ENCODE measurements at places on chromosomes 1 and 21.

DNA sequence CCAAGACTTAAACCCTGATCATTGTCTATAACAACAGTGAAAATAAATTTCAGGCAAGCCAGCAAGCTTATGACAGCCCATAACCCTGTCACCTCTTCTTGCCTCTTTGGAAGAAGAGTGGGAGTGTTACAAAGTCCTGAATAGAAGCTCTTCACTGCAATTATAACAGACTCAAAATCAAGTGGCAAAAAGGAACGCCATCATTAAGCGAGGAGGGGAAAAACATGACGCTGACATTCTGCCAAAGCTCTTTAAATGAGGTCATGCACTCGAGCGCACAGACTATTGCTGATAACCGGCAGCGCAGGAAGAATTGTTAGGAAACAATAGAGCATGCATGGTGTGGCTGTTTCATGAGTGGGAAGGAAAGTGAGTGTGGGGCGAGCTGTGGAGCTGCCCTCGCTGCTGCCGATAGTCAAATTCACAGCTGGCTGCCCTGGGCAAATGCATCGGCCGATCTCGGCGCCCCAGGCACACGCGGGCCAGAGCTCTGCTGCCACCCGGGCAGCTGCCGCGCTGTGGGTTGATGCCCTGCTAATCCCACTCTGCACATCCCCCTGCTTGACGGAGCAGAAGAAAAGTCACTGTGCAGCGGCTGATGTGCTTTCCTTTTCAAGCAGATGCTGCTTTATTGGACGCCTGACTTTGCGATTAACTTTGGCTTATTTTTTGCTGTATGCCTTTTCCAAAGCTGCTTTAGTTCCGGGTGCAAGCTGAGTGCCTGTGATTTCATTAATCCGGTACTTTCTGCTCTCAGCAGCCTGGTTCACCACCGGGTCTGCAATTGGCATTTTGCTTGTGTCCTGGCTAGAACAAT is 102.4 kb upstream of the ST6GALNAC5 start:
- no peak for DNase-seq

DNA sequence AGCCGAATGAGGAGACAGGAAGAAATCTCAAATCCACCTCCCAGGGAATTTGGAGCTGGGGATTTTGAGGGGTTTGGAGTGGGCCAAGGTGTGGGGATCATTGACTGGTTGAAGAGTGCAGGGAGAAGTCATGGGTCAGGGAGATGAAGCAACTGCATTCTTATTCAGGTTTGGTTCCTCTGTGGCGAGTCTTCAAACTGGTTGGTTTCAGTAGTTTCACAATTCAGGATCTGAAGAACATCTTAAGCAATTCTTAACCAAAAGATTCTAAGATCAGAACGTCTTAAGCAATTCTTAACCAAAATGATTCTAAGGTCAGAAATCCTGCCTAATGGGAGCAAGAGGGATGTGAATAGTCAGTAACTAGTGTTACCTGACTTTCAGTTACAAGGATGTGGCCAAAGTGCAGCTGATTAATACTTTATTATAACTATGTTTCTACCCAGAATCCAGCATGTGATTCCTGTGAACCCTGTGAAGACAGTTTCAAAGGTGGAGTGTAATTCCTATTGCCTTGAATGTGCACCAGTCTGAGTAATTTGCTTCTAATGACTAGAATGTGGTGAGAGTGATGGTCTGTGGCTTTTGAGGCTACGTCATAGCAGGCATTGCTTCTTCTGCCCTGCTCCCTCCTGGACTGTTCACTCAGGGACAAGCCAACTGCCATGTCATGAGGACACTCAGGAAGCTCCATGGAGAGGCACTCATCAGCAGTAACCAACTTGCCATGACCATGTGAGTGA is 61.2 kb downstream of the OLFML3 start:
- DNase-seq = peak; percentile 63

DNA sequence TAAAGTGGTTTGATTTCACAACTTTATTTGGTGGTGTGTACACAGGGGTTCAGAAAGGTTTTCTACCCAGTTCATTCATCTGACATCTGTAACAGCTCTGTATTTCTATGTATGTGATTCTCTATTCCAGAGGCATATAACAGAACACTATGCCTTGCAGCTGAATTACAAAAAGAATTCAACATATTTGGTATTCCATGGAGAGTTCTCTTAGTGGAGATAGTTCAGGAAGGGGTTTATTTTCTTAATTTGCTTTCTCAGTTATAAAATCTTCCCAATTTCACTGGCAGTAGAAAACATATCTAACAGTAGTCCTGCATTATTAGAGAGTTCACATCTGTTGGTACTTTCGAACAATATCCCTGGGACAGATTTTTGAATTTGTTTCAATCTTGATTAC is 207.9 kb upstream of the LYPLAL1 start:
- DNase-seq = no peak

GRCh38 chr21:39681845-39682244 is 63.1 kb upstream of the IGSF5 start:
- DNase-seq = no peak

DNA sequence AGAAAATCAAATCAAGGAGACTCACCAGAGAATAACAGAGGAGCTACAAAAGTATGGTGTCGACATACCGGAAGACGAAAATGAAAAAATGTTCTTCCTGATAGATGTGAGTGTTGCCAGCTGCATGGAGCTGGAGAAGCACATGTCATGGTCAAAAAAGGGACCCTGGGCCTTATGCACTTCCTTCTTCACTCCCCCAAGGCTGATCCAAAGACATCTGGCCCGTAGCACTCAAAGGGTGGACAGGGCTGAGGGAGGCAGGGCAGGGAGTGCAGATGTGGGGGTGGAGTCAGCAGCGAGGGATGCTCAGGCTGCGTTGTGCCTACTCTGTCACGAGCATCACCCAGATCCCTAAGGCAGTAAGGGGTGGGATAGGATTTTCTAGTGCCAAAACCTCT is 19.4 kb downstream of the MX1 start:
- no peak for DNase-seq

GRCh38 chr21:35428489-35428888 is 379.4 kb upstream of the RUNX1 start:
- peak; percentile 27 for DNase-seq

DNA sequence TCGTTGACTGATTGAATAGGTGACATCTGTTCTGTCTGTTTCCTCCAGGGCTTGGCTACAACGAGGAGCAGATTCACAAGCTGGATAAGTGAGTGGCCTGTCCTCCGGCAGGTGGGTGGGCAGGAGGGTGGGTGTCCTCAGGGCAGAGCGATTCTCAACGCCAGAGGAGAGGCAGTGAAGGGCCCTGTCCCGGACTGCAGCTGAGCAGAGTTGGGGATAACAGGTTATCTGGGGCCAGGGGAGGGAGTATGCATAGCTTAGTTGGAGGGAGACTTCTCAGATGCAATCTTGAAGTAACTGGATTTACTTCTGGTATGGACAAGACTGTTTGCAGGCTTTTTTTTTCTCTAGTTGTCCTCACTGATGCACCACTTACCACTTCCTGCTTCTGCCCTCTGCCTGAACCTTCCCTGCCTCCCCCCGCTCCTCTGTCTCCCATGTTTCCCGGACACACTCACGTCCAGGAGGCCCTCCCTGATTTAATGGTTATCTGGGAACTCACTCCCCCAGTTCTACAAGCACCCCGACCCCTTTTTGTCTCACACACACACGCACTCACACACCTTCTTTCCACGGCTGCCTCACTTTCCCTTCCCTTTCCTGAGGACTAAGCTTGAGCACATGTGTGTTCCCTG is 16.4 kb upstream of the RASSF5 start:
- DNase-seq = no peak

- no peak for DNase-seq
Measured at GRCh38 chr1:157176016-157176415, 37.8 kb upstream of the ETV3 start.

DNA sequence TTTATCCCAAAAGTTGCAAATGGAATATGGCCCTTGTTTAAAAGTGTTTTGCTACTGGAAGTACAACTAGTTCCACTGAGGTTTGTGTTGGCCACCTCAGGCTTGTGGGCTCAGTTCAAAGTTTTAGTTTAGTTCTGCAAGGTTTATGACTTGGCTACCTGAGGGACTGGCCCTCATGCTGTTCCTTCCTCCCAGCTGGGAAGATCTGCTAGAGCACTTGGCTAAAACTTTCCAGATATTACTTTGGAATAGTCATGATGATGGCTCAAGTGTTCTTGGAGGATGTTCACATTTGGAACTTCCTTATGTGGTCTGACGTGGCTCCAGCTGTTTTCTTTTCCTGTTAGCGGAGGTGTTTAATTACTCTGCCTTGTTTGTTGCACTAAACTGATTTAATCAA is 110.2 kb upstream of the IVNS1ABP start:
- peak; percentile 27 for DNase-seq

DNA sequence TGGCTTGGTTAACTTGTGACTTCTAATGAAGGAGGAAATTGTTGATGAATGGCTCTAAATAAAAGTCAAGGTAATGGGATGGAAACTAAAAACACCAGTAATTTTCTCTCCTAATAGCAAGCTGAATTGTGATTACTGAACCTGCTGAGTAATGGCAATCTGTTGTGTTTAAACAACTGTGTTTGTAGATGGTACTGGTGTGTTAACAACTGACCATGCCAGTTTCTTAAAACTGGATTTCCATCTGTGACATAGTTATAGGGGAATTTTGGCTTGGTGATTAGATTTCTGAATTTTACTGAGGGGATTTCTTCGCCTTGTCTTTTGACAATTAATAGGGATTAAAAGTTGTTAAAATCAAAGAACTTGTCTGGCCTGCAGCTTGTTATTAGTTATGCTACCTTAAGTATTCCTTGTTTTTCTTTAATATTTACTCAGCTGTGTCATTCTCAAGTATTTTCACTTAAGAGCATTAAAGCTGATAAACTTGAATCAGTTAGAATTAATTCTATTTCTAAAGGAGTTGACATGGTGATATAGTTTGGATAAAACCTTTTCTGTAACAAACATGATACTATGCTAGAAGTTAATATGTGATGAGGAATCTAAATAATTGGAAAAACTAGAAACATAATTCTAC is 7.9 kb upstream of the ERO1B start:
- no peak for DNase-seq

DNA sequence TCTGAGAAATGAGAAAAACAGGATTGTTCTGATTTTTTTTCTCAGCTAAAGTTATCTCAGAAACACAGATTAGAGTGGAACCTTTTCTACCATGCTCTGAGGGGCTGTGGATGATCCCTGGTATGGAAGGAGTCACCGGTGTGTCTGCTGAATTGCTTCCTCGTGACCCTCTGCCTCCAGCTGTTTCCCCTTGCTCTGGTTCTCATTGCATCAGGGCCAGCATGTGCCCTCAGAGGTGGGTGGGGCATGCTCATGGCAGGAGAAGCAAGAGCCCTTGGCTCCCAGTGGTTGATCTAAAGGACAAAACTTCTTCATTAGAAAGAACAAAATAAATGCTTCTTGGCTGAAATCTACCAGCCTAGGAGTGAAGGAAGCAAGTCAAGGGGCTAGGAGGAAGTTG is 183.2 kb upstream of the HMCN1 start:
- DNase-seq = peak; percentile 89

Data from suppressor macrophage (primary cell).